NCI-H1694 treated with DMSO at 0.1 percent for 48 hours (cell line): ENCODE measurements at places on chromosomes 5 and 9.

DNA sequence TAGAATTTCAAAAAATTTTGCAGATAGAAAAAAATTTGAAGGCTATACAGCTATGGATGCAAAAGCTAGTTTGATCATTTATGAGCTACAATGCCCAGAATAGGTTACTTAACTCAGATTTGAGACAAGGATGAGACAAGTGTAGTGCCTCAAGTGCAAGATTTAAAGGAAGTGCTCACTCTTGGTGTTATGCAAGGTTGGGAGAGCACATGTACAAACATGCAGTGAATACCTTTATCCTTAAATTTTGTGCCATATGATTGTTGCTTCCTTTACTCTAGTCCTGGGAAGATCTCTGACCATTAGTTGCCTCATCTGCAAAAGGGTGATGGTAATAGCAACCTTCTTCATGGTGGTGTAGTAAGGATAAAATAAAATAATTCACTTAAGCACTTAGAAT lies 31.7 kb upstream of the PPP2R2B start:
- DNase-seq: no peak

DNA sequence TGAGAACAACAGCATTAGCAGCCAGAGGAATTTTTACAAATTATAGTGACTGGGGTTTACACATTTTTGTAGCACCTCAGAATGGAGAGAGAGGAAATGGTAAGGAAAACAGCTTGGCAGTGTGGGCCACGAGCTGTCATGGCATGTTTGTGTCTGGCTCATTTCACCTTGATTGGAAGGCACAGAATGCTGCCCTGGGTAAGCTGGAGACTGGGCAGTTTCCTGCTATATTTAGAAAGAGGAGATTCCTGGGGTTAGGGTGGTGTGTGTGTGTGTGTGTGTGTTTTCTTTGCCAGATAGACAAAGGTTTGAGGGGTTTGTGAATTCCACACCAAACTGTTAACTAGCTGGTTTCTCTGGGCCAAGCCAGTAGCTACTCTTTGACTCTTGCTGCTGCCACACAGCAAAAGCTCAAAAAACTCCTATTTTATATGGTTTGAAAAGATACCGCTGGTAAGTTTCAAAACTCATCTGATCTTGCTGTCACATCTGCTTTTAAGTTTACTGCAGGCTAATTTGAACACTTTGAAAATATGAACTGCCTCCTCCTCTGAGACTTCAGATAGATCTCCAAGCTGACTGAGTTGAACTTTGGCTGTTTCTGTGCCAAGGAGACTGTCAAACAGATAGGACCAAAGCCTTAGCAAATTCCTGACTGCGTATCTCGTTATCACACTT lies 9.1 kb downstream of the ARHGAP26 start:
- peak; percentile 67 for DNase-seq

DNA sequence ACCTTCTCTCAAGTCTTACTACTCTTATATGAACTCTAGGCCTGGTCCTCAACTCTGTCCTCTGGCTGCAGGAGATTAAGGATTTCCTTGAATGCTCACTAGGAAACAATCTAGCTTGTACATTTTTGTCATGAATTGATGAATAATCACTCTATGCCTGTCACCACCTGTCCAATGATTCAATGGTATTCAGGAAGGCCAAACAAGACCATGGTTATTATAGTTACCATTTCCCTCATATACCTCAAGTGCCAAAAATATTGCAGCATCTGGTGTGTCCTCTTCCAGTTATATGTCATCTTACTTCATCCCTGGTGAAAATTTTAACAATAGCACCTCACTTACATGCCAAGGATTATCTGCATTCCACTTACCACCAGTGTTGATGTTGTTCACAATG lies 179.0 kb upstream of the MOCS2 start:
- no peak for DNase-seq

DNA sequence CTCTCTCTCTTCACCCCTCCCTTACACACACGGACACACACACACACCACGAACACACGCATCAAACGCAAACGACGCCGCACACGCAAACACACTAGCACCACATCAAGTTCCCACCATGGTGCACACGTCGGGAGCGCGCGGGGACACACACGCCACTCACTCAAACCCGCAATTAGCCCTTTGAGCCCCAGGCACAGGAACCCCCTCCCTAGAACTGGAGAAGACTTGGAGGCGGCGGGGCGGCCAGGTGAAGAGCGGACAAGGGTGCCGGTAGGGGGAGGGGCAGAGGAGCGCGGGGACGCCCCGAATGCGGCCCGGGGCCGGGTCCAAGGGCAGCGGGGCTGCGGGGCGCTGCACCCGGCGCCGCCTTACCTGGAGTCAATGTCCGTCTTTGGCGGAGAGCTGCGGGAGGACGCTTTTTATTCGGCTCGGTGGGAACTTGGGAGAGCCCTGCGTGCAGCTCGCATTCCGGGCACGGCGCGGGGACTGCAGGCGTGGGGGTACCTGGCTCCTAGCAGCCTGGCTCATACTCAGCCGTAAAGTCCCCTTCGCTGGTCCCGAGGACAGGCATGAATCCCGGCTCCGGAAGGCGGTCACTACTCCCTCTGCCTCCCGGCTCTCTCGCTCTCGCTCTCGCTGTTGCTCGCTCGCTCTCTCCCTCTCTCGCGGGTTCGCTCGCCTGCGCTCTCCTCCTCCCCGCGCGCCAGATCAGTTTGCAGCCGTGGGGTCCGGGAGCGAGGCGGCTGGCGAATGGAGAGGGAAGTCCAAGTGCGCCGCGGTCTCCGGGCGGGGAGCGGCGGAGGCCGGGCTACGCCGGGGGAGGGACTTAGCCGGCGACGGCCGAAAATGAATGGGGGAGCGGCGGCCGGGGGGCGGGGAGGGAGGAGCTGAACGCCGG lies at the start of gene BRINP1:
BRINP1 (minus strand) TSS at position 755 of the 901 bp plus-strand sequence. CDS start 56,080 bp downstream, outside the sequence.
- peak; percentile 48 for DNase-seq

GRCh38 chr9:120931231-120932085 lies 4.9 kb upstream of the TRAF1 start:
- DNase-seq: peak; percentile 50

DNA sequence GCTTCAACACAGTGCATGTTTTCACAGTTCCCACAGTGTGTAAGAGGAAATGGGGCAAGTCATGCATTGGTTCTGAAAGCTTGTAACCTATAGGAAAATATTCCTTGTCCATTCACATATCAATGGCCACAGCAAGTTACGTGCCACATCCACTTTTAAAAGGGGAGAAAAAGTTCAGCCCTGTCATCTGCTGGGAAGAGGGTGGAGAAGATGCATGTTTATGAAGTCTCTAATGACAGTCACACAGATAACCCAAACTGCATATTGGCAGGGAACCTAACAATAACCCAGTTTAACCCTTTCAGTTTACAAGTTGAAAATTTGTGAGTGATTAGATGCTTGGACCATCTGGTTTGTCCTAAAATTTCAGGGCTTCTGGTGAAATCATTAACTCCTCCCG lies 159.3 kb downstream of the MTRR start:
- no peak for DNase-seq

GRCh38 chr9:84276741-84277140 lies 63.8 kb downstream of the SLC28A3 start:
- DNase-seq: no peak

DNA sequence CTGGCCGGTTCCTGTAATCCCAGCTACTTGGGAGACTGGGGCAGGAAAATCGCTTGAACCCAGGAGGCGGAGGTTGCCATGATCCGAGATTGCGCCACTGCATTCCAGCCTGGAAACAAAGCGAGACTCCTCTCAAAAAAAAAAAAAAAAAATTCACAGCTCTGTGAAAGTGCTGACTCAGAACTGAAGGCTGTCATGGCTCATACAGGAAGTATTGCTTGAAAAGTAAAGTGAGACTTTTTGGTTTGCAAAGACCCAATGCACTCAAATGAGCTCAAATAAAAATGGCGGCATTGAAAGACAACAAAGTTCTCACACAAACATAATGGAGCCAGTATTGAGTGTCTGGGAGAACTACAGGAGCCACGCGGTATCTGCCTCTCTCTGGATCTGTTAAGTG lies 202.1 kb downstream of the FBXL7 start:
- DNase-seq: no peak

GRCh38 chr5:1658665-1659064 lies 134.9 kb upstream of the LPCAT1 start:
- no peak for DNase-seq

DNA sequence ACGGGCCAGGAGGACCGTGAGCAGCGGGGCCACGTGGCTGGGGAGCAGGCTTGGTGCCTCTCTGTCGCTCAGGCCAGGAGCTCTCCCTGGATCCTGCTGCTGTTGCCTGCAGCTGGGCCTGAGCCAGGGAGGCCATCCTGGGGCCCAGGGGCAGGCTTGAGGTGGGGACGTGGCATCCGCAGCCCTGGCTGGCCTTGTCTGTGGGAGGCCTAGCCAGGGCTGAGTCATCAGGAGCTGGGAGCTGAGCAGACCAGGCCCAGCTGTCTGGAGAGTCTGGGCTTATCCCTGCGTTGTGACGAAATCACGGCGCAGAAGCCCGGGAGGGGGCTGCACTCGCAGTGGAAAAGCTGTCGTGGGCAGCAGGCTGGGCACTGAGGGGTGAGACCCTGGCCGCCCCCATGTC lies 138.8 kb upstream of the COL5A1 start:
- DNase-seq: no peak

GRCh38 chr9:119500072-119500771 lies 131.0 kb upstream of the BRINP1 start:
- no peak for DNase-seq

DNA sequence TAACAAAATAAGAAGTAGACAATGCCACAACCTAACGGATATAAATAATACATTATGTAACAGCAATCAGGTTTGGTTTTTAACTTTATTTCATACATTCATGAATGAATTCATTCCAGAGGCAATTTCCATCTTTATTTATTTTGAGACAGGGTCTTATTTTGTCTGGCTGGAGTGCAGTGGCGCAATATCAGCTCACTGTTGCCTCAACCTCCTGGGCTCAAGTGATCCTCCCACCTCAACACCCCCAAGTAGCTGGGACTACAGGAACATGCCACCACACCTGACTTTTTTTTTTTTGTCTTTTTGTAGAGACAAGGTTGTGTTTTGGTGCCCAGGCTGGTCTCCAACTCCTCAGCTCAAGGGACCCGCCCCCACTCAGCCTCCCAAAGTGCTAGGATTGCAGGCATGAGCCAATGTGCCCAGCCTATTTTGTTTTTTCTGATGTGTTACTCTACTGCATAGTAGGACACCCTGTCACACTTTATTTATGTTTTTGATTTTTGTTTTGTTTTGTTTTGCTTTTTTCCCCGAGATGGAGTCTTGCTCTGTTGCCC lies 26.3 kb upstream of the C5orf24 start:
- no peak for DNase-seq
